Stimulated activated CD4-positive, alpha-beta T cell treated with anti-CD3 and anti-CD28 coated beads, Interleukin-2, amount 100 ng/mL, for 48 hours (primary cell): ENCODE measurements at places on chromosomes 1 and 21.

DNA sequence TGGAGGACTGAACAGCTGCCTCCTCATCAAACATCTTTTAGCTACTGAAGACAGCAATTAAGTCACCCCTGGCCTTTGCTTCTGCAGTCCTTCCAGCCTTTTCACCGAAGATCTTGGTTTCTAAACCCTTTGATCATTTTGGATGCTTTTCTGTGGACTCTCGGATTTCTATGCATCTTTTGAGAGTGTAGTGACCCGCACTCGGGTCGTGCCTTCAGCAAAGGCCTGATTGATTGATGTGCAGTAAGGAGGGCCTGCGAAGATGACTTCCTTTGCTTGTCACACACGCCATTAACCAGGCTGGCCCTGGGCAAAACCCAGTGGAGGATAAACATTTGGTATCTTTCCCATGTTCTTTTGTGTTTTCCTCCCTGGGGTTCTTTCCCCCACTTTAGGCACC, 157.5 kb upstream of the CD34 start:
- DNase-seq: no peak

DNA sequence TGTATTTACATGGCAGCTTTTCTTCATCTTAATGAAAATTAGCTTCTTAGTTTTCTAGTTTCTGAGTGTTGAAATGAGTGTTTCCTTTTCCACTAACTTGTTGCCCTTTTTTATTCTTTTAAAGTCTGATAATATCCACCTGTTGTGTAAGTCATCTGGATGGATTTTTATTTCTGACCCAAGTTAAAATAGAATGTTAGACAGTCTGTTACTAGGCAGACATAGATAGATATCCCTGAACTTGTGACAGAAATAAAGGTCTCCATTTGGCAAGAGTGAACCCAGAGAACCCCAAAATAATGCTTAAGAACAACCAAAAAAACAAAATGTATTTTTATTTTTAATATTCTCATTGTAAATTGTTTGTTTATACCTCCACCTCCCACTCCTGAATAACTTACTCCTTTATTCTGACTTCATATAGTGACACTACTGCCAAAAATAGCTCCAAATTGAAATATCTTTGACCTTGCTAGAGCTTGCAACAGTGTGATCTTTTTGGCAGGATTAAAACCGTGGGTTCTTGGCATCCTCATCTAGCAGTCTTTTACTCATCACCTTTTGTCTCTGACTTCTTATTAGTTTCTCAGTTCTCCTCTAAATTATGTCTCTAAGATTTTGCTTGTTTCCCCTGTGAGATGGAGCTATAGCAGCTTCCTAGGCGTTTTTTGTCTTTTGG, 26.9 kb upstream of the SH3D21 start:
- no peak for DNase-seq

GRCh38 chr1:110736900-110737605, 62.3 kb upstream of the KCNA3 start:
- no peak for DNase-seq

DNA sequence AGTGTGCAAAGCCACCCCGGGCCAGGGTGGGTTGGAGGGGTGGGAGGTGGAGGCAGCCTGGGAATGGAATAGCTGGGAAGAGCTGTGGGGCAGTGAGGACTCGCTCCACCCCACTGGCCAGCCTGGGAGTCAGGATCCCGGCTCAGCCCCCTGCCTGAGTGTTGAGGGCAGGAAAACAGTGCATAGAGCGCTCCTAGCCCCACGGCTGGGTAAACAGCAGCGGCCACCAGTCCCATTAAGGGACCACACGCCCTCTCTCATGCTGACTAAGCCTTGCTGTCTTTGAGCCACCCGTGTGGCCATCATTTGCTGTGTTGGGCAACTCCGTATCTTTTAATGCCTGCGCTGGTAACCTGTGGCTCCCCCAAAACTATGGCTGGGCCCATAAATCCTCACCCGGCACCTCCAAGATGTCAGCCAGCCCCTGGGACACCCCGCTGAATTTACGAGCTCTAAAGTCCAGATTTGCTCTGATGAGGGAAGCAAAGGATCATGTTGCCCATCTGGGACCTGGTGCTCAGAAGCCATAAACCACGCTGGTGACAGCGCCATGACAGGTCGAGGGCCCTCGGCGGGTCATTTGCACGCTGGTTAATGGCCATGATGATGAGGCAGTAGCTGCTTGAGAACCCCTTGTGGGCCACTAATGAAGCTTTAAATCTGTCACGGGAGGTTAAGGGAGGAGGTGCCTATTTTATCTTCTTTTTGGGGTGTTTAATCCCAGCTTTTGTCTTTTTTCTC, 34.9 kb downstream of the SYF2 start:
- DNase-seq: no peak

DNA sequence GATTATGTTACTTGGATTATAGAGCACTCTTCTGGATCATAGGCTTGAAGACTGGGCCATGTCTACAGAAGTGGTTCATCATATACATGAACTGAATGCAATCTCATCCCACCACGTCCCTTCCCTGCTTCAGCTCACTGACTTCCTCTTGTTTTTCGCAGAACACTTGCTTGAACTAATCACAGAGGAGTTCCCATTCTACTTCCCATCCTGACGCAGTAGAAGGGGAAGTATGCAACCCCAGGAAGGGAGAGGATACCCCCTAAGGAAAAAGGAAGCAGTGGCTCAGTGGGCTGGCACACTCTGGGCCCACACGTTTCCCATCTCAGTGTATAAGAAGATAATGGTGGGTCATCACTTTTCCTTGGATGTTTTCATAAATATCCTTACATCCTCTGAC, 36.2 kb downstream of the CASQ2 start:
- no peak for DNase-seq

DNA sequence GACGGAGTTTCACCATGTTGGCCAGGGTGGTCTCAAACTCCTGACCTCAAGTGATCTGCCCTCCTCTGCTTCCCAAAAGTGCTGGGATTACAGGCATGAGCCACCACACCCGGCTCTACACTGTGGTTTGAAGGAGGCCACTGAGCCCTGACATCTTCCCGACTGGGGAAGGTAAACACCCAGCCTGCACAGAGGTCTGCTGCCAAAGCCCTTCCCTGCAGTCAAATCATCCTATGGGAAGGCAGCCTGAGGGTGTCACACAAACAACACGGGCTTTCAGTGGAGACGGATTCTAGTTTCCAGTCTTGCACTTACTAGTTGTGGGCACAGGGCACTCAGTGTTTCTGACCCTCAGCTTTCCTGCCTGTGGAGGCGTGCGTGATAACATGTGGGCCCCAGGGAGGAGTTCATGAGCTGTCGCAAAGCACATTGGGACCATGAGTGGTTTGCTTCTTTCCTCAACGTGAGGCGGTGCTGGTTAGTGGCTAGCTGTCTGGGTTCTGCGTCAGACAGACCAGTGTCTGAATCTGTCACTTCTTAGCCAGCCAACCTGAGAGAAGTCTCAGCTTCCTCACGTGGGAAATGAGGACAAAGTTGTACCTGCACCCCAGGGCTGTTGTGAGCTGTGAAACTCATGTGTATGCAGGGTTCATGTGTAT, 21.5 kb upstream of the OPRD1 start:
- no peak for DNase-seq

- DNase-seq: no peak
These were observed 65.8 kb downstream of the RHOU start for GRCh38 chr1:228801068-228801467.

DNA sequence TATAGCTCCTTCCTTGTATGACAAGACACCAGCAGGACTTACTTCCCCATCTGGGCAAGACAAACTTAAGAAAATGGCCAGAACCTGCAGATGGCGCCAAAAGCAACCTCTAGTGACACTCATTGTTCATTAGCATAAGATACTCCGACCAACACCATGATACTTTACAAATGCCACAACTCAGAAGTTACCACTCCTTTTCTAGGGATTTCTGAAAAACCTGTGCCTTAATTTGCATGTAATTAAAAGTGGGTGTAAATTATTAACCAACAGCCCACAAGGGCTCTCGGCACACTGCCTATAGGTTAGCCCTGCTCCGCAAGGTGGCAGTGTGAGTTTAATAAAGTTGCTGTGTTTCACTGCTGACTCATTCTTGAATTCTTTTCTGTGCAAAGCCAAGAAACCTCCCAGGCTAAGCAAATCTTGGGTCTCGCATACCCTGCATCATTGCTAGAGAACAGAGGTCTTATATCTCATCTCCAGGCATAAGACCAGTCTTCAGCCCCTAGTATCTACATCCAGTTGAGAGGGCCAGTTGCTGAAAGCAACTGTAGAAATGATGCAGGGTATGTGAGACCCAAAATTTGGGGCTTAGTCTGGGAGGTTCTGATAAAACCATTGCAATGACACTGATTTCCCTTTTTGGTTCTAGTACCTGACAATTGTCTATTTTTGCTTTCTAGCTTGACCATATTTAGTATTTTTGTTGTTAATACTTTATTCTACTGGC, 86.4 kb downstream of the FAF1 start:
- peak; percentile 50 for DNase-seq

GRCh38 chr1:108107658-108108057, 92.5 kb downstream of the SLC25A24 start:
- DNase-seq: peak; percentile 25

DNA sequence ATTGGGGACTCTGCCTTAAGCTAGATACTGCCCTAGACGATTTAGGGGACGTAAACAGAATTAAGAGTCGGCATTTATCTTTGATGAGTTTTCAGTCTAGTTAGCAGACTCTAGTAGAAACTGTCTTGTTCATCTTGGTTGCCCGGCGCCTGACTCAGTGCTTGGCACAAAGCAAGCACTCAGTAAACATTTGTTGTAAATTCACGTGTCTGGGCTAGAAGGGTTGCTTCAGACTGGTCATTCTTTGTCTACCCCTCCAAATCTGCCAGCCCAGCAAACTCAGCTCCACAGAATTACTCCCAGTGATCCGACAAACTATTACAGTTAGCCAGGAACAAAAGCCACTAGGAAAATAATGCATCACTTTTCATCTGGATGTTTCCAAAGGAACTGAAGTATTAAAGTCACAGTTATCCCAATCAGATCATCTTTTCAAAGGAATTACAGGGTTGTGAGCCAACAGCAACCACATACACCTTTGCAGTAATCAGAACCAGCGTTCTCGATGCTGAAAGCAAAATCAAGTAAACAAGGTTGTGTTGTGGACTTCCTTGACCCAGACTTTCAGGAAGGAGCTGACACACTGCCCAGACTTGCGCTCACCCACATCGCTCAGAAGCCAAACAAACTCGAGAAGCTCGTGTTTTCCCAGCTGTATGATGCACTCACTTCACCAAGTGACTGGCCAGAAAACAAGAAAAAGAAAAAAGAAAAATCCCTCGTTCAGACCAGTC, 66.5 kb upstream of the GADD45A start:
- DNase-seq: no peak

DNA sequence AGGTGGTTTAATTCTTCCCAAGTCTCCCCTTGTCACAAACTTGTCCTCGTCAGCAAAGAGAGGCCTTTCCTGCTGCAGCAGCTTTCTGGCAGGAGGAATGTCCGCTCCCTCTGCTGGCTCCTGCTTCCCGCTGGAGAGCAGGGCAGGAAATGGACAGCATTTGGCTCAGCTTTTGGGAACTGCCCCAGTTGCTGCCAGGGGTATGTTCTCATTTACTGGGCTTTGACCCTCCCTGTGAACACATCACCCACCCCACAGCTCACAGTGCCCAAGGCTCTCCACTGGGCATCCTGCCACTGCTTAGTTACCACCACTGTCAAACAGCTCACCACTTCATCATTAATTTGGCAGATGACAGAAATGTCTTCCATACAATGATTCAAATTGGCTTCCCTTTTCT, 75.4 kb downstream of the MRPL37 start:
- DNase-seq: no peak

GRCh38 chr1:97314685-97315084, 593.1 kb downstream of the PTBP2 start:
- DNase-seq: no peak

GRCh38 chr1:167219646-167220536, 795 bp upstream of the POU2F1 start:
- peak; percentile 86 for DNase-seq

- DNase-seq: no peak
These were observed 2.5 kb downstream of the AGO4 start for GRCh38 chr1:35810096-35810881.

- no peak for DNase-seq
These were observed 60.5 kb downstream of the NUP210L start for GRCh38 chr1:154094411-154094810.

GRCh38 chr21:31607791-31608190, 51.7 kb upstream of the SOD1 start:
- no peak for DNase-seq

GRCh38 chr1:223765719-223766340, 53.5 kb downstream of the CAPN2 start:
- no peak for DNase-seq

- DNase-seq: no peak
These were observed 136.9 kb downstream of the RWDD3 start for GRCh38 chr1:95370691-95371562.

GRCh38 chr1:72570815-72571214, 288.5 kb upstream of the NEGR1 start:
- DNase-seq: no peak

GRCh38 chr1:109716570-109717090, 4.6 kb downstream of the GSTM5 start:
- no peak for DNase-seq

DNA sequence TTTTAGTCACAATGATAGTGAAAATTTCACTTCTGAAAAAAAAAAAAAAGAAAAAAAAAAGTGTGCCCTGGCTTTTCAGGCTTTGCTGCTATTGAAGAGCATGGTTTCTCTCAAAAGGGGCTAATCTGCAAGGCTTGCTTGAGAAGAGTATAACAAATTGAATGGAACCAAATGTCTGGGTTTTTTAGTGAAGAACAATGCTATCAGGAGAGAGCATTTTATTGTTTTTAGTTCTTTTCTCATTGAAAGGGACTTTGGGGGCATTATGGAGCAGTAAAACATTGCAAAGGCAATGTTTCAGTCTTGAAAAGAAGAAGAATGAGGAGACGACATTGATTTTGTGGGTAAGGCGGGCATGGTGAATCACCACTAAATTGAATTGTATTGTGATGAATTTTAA, 28.2 kb downstream of the VCAM1 start:
- no peak for DNase-seq

DNA sequence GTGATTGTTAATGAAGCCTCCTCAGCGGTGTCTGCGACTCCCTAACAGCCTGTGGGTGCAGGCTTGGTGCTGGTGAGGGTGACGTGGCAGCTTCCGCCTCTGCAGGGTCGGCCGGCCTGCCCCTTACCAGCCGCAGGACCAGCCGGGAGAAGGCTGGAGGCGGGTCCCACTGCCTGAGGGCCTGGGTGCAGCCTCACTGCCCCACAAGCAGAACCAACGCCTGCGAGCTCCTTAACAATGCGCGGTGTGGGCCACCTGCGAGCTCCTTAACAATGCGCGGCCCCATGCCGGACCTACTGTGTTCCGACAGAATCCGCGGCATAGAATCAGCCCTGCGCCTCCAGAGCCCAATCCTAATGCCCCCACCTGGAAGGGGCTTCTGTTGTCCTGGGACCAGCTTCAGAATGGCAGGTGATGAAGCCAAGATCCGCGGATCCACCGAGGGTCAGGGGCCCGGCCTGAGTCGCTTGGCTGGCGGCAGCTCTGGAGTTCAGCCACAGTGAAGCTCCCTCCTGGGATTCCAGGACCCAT, 54.4 kb upstream of the AJAP1 start:
- no peak for DNase-seq

DNA sequence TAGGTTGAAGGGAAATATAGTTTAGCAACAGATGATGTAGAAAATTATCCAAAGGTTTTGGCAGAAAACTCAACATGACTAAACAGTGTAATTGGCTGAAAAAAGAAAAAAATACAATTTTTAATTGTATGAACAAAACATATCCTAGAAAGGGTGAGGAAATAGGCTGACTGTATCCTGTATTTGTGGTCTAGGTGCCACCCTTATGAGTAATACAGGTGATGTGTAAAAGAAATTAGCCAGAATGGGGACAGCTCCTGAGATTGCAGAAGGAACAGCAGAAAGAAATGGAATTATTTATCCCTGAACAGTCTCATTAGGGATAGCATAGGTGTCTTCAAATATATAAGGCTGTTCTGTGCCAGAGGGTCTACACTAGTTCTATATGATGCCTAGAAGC, 24.6 kb downstream of the DNASE2B start:
- no peak for DNase-seq
